Activated CD4-positive, alpha-beta memory T cell treated with anti-CD3 and anti-CD28 coated beads for 36 hours (primary cell): ENCODE measurements at places on chromosomes 11 and 22.

- DNase-seq, result no peak
Measured at GRCh38 chr11:98409069-98409468, 611.7 kb upstream of the CNTN5 start.

GRCh38 chr11:11717064-11717725, 95.4 kb upstream of the GALNT18 start:
- DNase-seq, result no peak

DNA sequence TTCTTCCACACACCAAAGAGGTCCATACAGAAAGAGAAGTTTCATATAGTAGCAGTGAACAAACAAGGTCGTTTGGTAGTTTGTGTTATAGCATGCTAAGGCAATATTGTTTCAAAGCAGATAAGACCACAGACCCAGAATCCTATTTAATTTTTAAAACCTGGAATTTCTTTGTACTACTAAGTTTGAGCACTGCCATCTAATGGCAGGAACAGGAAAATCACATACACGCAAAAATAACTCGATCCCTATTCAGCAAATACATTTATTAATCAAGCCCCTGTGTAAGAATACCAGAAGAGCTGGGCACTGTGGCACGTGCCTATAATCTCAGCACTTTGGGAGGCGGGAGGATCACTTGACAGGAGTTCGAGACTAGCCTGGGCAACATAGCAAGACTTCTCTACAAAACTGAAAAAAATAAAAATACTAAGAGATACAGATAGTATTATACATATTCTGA, 2.9 kb upstream of the BTBD10 start:
- no peak for DNase-seq

GRCh38 chr22:38219632-38220031, 17.8 kb downstream of the MAFF start:
- no peak for DNase-seq

GRCh38 chr22:39177791-39178190, 25.3 kb upstream of the CBX7 start:
- no peak for DNase-seq
